ENCODE measurements at places on chromosomes 3 and 15.

DNA sequence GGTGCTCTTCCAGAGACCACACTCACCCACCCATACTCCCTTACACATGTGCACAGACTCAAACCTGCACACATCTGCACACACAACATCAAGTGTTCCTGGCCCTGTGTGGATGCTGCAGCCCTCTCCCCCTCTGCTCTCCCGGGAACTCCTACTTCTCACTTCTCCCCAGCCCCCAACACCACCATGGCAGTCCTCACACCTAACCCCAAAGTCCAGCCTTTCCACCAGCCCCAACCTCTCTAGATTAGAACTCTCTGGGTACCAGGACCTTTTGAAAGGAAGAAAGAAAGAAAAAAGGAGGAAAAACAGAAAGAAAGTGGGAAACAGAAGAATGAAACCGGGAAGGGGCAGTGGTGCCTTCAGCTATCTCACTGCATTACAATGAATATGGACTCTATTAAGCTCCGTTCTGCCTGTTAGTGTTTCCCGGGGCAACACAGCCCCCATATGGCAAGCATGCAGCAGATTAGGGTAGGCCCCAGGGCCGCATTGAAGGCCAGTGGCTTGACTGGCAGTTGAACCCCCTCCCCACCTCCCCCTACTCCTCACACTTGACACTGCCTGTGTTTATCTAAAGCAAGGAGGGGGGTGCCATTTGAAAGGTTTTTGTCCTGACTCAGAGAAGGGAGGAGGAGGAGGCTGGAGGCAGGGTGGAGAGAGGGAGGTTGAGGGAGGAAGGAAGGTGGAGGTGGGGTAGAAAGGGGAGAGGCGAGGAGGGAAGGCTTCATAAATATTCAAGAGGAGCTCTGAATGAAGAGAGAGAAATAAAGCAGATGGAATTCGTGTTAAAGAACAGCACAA is 30.1 kb downstream of the BOC start:
- no peak for DNase-seq

- DNase-seq, result no peak
Observed at GRCh38 chr15:78679089-78679511, 38.1 kb upstream of the CHRNB4 start.

- no peak for DNase-seq
Observed at GRCh38 chr15:38624244-38625205, 59.9 kb upstream of the RASGRP1 start.

GRCh38 chr15:55481842-55482241 is 26.2 kb downstream of the DNAAF4 start:
- DNase-seq, result no peak

- DNase-seq, result no peak
Observed at GRCh38 chr3:25429361-25430286, 1.6 kb downstream of the RARB start.

GRCh38 chr3:135224815-135225362 is 429.8 kb downstream of the EPHB1 start:
- no peak for DNase-seq

DNA sequence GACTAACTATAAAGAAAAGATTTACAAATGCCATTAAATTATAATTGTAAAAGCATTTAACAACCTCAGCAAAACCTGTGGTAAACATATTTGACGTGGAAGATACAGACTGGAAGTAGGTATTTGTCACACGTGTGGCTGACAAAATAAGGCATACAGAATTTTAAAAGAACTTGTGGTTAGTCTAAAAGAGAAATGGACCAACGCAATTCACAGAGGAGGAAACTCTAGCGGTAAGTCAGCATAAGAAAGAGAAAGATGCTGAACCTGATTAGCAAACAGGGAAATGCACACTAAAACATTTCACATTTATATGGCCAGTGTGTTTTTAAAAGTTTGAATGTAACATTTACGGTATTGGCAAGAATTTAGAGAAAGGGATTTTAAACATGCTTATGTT is 35.3 kb downstream of the KCNH8 start:
- no peak for DNase-seq

GRCh38 chr15:39530480-39531342 is 50.2 kb upstream of the THBS1 start:
- no peak for DNase-seq

DNA sequence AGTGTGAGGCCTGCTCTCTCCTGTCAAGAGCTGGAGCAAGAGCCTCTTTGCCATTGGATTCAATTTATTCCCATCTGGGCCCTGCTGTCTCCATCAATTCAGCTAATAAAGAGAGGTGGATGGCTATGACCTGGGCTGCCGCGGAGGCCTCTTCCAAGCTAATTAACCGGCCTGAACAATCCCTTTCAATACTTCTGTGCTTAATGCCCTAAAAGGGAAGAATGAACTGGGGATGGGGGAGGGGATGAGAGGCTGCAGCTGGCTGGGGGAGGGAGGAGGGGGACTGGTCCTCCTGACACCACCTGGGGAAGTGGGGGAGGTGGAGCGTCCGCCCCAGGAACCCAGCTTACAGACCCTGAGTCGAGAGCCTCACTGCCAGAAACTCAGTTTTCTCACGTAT is 33.4 kb upstream of the PRR23E start:
- no peak for DNase-seq

- DNase-seq, result no peak
Observed at GRCh38 chr15:99090938-99091337, 13.9 kb upstream of the SYNM start.

DNA sequence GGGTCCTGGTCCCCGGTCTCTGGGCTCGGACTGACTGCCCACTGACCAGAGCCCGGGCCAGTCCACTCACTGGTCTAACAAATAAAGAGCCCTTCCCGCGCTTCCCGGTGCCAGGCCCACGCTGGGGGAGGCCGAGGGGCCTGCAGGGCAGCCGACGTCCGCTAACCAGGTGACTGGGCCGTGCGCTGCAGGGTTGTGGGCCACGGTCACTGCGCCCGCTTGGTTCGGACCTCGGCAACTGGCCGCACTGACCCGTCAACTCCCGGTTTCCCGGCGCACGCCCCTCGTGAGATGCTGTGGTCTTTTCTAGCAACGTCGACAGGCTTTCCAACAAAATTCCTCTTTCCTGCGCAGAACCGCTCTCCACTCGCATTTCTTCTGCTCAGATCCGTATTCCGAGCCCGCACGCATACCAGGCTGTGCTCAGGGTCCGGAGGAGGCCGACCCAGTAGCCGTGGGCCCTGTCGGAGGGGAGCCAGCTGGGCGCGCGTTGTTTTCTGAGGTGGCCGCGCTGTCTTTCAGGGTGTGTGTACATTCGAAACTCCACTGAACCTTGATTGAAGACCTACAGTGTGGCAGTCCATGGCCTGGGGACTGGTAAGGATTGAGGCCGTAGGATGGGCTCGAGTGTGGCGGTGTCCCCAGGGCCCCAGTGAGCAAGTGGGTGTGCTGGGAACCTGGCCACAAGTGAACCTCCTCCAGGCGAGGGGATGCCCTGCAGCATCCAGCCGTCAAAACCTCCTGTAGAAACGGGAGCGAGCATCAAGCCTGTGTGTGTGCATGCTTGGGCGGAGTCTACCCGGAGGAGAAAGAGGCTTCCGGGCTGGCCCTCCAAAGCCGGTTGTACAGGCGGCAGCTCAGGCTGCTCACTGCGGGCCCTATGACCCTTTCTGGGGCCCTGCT is 875 bp upstream of the NT5DC2 start:
- DNase-seq, result no peak

DNA sequence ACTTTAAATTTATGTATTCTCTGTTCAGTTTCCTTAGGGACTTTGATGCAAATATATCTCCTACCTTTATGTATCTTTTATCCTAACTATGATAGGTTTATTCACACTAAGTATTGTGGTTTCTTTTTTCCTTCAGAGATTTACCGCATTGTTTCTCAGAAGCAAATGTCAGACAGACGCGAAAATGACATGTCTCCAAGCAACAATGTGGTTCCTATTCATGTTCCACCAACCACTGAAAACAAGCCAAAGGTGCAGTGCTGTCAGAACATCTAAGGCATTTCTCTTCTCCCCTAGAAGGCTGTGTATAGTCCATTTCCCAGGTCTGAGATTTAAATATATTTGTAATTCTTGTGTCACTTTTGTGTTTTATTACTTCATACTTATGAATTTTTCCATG is 18.3 kb downstream of the RAB11A start:
- no peak for DNase-seq

- no peak for DNase-seq
Observed at GRCh38 chr3:100984308-100984707, 8.9 kb downstream of the ABI3BP start.

Measured in activated gamma-delta T cell treated with anti-CD3 and anti-CD28 coated beads, Interleukin-2, amount 50 U/mL, for 16 hours (primary cell).